Fibroblast of upper back skin (primary cell): ENCODE measurements at places on chromosomes 4 and X.

GRCh38 chr4:74407891-74408290 is 37.0 kb upstream of the AREG start:
- DNase-seq: no peak

- DNase-seq: no peak
Measured at GRCh38 chr4:101806914-101807313, 16.4 kb downstream of the BANK1 start.

- no peak for DNase-seq
Measured at GRCh38 chr4:64682481-64682880, 273.2 kb upstream of the TECRL start.

DNA sequence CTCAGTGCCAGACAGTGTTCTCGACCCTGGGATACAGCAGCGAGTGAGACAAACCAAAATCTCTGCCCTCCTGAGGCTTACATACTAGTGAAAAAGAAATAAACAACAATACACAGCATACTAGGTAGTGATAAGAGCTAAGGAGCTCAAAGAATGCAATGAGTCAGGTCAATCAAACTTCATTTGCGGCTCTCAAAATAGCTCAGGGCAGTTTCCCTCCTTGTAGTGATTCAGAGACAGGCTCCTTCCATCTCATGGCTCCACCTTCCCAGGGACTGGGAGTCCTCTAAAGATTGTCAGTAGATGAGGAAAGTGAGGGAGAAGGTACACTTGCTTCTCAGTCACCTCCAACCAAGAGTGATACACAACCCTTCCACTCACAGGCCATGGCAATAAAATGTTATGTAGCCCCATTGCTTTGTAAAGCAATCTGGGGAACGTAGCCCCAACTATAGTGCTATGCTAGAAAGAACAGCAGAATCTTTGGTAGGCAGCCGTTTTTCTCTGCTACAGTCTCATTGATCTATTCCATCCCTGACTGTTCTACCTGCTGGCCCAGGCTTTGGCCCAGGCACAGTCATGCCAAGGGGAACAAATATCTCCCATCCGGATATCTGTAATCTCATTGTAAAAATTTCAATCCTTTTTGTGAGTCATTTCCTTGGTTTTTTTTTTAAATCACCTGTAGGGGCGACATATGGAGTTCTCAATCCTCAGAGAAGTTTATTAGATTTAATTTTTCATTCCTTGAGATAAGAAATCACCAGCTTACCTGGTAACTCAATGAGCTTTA is 183.1 kb upstream of the S100G start:
- DNase-seq: peak; percentile 54
